ENCODE measurements at places on chromosomes 1 and 21. TPM values are rescaled to one million over a fixed set of nuclear protein-coding genes. Genes with fewer than 3 reads are reported as not detected.
A peak's percentile ranks its signal among the peaks of the same experiment; 100 is the strongest.

DNA sequence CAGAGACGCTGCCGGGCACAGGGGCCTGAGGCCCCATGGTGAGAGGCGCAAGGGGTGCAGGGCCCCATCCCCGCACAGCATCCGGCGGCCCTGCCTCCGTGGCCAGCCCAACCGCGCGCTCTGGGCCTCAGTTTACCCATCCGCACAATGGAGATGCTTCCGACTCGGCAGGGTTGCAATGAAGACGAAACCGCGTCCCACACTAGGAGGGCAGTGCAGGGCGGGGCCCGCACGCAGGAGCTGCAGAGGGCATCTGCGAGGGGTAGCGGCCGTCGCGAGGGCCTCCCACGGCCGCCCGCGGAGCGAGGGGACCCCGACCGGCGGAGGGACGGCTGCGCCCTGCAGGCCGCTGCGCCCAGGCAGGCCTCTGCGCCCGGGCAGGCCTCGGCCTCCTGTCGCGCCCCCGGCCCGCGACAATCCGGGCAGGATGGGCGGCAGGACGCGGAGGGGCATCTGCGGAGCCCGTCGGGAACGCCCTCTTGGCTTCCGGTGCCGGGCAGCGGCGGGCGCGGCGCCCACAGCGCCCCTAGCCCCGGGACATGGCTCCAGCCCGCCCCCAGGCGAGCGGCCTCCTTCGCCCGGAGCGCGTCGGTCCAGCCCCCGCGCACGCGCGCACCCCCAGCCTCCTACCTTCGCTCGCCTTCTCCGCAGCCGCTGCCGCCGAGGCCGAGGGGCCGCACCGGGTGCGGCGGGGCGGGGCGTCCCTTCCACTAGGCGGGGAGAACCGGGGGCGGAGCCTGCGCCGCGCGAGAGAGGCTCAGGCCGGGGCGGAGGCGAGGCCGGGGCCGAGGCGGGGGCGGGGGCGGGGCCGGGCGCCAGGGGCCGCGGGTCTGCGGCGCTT lies 15.3 kb downstream of the RNU1-1 start:
- peak overlapping the region; percentile 76 for H3K4me3 ChIP-seq
- H3K4me1 ChIP-seq, result peaks cover 25% of the 10 kb centered on the region
- H3K36me3 ChIP-seq, result no peaks in the 10 kb centered on the region
- H3K27ac ChIP-seq, result peak overlapping the region; percentile 92
- no peaks in the 10 kb centered on the region for H3K27me3 ChIP-seq

- H3K36me3 ChIP-seq, result peaks cover 32% of the 10 kb centered on the region
- no peak for DNase-seq
- H3K4me1 ChIP-seq, result peaks cover 45% of the 10 kb centered on the region
- no peaks in the 10 kb centered on the region for H3K27me3 ChIP-seq
Measured at GRCh38 chr1:113940365-113941244, 11.5 kb downstream of the HIPK1 start.

- H3K4me1 ChIP-seq, result no peaks in the 10 kb centered on the region
- H3K27ac ChIP-seq, result no peak overlapping the region
- no peak for DNase-seq
- no peak overlapping the region for H3K4me3 ChIP-seq
Measured at GRCh38 chr21:31609081-31609480, 50.4 kb upstream of the SOD1 start.

- no peak within 1 kb of the TSS for H3K4me3 ChIP-seq
- no peak for DNase-seq
- H3K27ac ChIP-seq, result no peak within 1 kb of the TSS
- no peaks in the 10 kb centered on the region for H3K27me3 ChIP-seq
- no peaks in the 10 kb centered on the region for H3K4me1 ChIP-seq
- no peaks in the 10 kb centered on the region for H3K36me3 ChIP-seq
Measured at GRCh38 chr1:92217721-92218120, at the start of gene C1orf146. TSS of gene C1orf146 (plus strand) at chr1:92217915. CDS start at chr1:92231421, 13,506 bp downstream.

- H3K4me3 ChIP-seq, result no peak overlapping the region
- no peaks in the 10 kb centered on the region for H3K4me1 ChIP-seq
- no peaks in the 10 kb centered on the region for H3K27me3 ChIP-seq
- no peak for DNase-seq
Measured at GRCh38 chr21:33855190-33855589, 60.4 kb downstream of the ATP5PO start.

- no peaks in the 10 kb centered on the region for H3K4me1 ChIP-seq
- no peaks in the 10 kb centered on the region for H3K36me3 ChIP-seq
- H3K27me3 ChIP-seq, result no peaks in the 10 kb centered on the region
- H3K27ac ChIP-seq, result no peak overlapping the region
- no peak overlapping the region for H3K4me3 ChIP-seq
- no peak for DNase-seq
Measured at GRCh38 chr21:18954441-18954844, 550.9 kb upstream of the TMPRSS15 start.

Gene SPAG17
- total RNA-seq, result not detected

Gene BTBD8
- 4.0 TPM for total RNA-seq

Gene KRTAP10-1
- not detected for total RNA-seq

Data from left ventricle myocardium inferior (tissue), 1 donor.